H4 (cell line): ENCODE measurements at places on chromosomes 13 and 19. TPM values are rescaled to one million over a fixed set of nuclear protein-coding genes. Genes with fewer than 3 reads are reported as not detected.

The TEX101 gene
- not detected in 2 replicates for total RNA-seq

The WDR88 gene
- not detected in 2 replicates for total RNA-seq

The ZSCAN1 gene
- 1.8 TPM in 1 of 2 replicates, not detected in the other for total RNA-seq

The RFPL4AL1 gene
- total RNA-seq: 1.8 TPM in 1 of 2 replicates, not detected in the other

The ATP4A gene
- total RNA-seq: not detected in 2 replicates

The ADAMTS10 gene
- 0.62 and 0.83 TPM in 2 replicates for total RNA-seq

The POGLUT2 gene
- 14.9 and 22.2 TPM in 2 replicates for total RNA-seq

The KLK12 gene
- not detected in 2 replicates for total RNA-seq

The TTC9B gene
- total RNA-seq: not detected in 2 replicates

The ADGRE3 gene
- not detected in 2 replicates for total RNA-seq

The FARSA gene
- total RNA-seq: 59.4 and 90.9 TPM in 2 replicates

The YJEFN3 gene
- total RNA-seq: 0.10 TPM in 1 of 2 replicates, not detected in the other

The CERS1 gene
- 1.0 TPM in 1 of 2 replicates, not detected in the other for total RNA-seq

The GMIP gene
- 4.0 and 4.4 TPM in 2 replicates for total RNA-seq

The GRIK5 gene
- 0.12 TPM in 1 of 2 replicates, not detected in the other for total RNA-seq

DNA sequence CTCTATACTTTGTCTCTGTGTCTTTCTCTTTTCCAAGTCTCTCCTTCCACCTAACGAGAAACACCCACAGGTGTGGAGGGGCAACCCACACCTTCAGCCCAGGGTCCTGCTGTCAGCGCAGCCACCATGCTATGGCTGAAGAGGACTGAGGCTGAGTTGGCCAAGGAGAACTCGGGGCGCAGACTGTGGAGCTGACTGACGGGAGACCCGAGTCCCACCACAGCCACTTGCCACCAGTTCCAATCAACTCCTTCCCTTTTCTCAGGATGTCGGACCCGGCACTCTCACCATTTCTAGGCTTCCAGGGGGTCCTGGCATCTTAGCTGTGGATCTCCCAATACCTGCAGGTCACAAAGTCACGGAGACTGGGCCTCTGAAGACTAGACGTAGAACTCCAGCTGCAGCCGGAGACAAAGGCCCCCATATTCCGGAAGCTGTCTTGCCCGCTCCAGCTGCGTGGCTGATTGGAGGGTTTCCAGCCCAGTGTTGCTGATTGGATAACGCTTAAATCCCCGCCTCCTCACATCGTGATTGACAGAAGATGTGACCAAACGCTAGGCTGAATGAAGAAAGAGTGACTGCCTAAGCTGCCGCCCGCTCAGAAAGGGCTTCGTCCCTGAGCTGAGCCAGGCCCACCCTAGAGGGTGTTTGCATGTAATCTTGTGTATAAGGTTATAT, 63.6 kb downstream of the ZNF429 start:
- peak; percentile 97 for DNase-seq

DNA sequence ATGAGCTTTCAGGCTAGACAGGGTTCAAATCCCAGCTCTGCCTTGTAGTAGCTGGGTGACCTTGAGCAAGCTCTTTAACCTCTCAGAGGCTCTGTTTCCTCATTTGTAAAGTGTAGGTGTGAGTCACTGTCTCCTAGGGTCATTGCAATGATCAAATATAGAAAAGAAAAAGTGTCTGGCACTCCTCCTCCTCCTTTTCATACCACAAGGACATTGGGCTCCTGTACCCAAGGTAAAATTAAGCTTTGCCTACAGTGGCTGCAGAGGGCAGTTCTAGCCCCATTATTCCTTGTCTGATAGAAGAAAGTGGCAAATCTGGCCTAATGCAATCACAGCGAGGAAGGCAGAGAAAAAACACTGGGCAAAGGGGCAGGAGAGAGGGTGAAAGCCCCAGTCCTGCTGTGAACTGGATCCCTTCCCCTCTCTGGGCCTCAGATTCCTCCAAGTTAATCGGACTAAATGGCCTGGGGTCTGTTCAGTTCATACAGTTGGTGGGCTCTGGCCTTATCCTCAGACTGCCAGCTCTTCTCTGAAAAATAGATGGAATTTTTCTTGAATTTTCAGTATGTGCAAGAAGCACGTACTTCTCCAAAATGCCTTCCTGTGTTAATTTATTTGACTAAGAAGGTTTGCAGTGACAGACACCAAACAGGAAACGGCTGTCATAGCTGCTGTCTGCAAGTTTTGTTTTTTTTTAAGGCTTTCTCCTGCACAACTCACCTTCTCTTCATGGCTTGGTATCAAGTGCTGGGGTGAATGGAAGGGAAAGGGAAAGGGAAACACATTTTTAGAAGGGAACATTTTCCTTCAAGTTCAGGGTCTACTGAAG, 35.3 kb downstream of the RGCC start:
- DNase-seq: no peak

DNA sequence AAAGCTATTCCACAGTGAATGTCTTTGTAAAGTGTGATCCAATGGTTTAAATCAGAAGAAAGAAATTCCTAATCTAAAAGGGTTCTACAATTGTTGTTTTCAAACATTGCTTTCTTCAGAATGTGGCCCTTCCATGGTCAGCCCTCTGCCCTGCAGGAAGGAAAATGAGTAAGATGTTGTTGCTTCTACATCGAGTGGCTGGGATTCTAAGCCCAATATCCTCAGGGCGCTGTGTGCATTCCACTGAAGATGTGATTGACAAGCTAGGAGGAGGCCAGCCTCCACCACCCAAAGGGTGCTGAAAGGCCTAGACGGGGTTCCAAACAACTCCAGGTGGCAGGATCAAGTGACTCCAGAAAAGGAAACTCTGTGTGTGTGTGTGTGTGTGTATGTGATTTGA, 316.9 kb upstream of the TSHZ3 start:
- no peak for DNase-seq

- no peak for DNase-seq
These were observed 78.1 kb upstream of the PCDH9 start for GRCh38 chr13:67308004-67308772.

GRCh38 chr13:44292545-44292944, 81.1 kb upstream of the SERP2 start:
- DNase-seq: no peak

DNA sequence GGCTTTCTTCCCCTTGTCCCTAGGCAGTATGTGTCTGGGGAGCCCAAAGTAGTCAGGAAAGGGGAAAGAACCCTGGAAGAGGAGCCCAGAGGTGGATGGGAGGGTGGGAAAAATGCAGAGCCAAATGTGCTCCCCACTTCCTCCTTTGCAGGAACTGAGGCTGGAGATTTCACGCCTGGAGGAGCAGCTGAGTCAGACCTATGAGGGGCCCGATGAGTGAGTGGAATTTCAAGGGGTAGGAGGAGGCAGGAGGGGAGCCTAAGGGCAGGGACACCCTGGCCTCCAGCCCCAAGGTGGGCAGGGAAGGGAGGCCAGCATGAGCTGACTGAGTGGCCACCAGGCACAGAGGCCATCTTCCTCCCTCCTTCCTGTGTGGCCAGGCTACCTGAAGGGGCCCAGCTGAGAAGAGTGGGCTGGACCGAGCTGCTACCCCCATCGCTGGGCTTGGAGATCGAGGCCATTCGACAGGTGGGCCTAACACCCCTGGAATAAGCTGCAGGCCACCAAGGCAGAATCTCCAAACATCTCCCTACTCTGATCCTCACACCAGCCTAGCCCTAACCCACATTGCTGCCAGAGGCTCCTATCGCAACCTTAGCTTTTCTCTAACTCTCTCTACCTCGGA, 14.3 kb downstream of the PTH2 start:
- DNase-seq: no peak

- peak; percentile 11 for DNase-seq
These were observed 140.0 kb downstream of the MYO16 start for GRCh38 chr13:108769213-108770070.

- no peak for DNase-seq
These were observed 27.7 kb upstream of the ARGLU1 start for GRCh38 chr13:106595625-106596024.

DNA sequence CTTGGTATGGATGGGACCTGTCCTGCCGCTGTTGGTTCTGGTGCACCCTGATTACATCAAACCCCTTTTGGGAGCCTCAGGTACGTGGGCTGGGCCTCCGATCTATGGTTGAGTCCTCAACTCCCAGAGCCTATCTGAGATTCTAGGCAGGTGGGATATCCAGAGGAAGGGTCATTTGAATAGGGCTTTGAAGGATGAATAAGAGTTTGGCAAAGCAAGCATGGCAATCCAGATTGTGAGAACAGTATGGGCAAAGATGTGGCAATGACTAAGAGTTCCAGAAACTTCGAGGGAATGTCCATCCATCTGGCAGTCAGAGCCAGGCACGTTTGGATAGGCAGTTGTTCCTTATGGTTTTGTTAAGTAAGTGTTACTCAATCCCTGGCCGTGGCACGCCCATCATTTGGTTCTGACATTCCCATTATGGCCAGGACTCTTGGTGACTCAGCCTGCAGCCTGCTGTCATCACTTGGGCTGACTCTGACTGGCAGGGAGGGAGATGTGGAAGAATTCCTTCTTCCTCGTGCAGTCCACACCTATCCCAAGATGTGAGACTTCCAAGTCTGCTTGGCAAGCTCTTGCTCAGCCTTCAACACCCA, 21.5 kb downstream of the CYP4F22 start:
- DNase-seq: peak; percentile 86

GRCh38 chr13:26589754-26590153, 32.3 kb downstream of the WASF3 start:
- peak; percentile 4 for DNase-seq

DNA sequence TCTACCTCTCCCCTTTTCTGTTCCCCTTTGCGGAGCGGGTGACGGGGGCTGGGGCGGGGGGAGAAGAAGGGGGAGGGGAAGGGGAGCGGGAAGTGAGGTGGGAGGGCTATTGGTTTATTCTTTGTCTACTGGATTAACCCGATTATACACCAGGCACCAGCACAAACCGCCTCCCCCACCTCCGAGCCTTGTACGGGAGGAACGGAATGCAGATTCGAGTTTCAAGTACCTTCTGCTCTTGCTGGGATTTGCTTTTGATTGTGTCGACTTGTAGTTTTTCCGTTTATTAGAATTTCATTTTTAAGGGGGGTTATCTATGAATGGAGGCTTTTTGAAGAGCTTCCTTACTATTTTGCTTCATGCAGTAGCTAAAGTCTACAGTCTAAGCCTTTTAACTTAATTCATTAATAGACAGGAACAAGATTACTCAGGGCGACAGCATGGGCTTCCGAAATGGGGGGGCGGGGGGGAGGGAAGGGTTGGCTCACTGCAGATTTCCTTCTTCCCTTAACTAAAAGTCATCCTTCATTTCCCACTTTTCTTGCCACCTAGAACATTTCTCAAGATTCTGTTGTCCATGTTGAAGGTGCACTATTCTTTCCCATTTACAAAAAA, 937 bp upstream of the SPRY2 start:
- DNase-seq: peak; percentile 11

- DNase-seq: no peak
These were observed 577.3 kb downstream of the LMO7 start for GRCh38 chr13:76213423-76213904.

DNA sequence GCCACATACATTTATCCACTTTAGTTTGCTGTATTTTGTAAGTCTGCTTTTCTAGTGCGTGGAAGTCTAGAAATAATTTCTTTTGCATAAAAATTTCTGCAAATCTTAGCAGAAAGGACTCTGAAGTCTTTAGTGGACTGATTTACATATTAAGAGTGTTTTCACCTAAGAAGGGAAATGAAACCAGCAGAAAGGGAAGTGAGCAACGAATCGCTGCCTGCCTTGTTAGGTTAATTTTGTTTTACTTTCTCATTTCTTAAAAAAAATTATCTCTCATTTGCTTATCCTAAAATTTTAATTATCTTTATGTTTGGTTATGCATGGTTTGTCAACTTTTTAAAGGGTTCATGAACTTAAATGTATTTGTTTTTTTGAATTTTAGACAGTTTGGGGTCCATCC, 767 bp upstream of the GPR18 start:
- DNase-seq: no peak

- no peak for DNase-seq
These were observed 39.4 kb downstream of the ZNF846 start for GRCh38 chr19:9729162-9729561.

- no peak for DNase-seq
These were observed 77.7 kb downstream of the MIPEP start for GRCh38 chr13:23811366-23812062.

GRCh38 chr19:16161840-16162239, 11.5 kb downstream of the CIB3 start:
- peak; percentile 89 for DNase-seq

- DNase-seq: no peak
These were observed 358.5 kb downstream of the TBC1D4 start for GRCh38 chr13:75123428-75123827.

GRCh38 chr13:97466722-97467121, 32.8 kb downstream of the RAP2A start:
- DNase-seq: no peak

GRCh38 chr13:30928978-30929377, 3.5 kb upstream of the TEX26 start:
- DNase-seq: no peak

- DNase-seq: no peak
These were observed 497.2 kb downstream of the DIAPH3 start for GRCh38 chr13:59666504-59666903.

GRCh38 chr19:38277549-38277948, 13.2 kb downstream of the SPINT2 start:
- no peak for DNase-seq

- DNase-seq: peak; percentile 45
These were observed 9.4 kb downstream of the SCGB2B2 start for GRCh38 chr19:34667349-34668076.

DNA sequence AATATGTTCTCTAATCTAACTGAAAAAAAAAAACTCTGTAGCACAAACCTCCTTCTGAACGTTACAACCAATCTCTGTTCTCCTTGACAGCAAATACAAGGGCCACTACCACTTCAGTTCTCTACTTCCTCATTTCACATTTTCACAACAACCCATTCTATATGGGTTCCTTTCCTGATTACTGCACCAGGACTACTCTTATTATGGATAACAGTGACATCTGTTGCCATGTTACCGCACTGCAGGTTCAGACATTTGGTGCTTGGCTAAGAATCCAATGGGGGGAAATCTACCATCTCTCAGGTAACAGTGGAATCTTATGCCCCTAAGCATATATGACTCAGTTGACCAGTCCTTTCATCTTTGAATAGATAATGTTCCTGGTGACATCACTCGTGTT, 11.6 kb upstream of the FPR3 start:
- peak; percentile 66 for DNase-seq

GRCh38 chr19:7921967-7922835, 2.1 kb downstream of the SNAPC2 start:
- no peak for DNase-seq

DNA sequence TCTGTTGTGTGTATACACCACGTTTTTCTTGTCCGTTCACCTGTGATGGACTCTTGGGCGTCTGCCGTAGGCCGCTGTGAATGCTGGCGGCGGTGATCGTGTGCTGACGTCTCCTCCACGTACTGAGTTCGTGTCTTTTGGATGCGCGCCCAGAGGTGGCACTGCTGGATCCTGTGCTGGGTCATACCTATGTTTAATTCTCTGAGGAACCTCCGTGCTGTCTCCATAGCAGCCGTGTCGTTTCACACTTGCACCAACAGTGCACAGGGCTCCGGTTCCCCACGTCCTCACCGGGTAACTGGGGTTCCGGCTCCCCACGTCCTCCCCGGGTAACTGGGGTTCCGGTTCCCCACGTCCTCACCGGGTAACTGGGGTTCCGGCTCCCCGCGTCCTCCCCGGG, 56.2 kb downstream of the ATP11A start:
- no peak for DNase-seq

- no peak for DNase-seq
These were observed 22.6 kb upstream of the SLAIN1 start for GRCh38 chr13:77674852-77675251.

GRCh38 chr13:57640607-57641006, 9.1 kb downstream of the PCDH17 start:
- no peak for DNase-seq

- DNase-seq: no peak
These were observed 671.5 kb upstream of the PCDH20 start for GRCh38 chr13:62087124-62087523.

GRCh38 chr19:48175578-48175977, 5.1 kb downstream of the ZSWIM9 start:
- DNase-seq: no peak

- no peak for DNase-seq
These were observed 11.3 kb downstream of the ZFR2 start for GRCh38 chr19:3857449-3858003.
